ENCODE measurements at places on chromosomes 4 and X.

DNA sequence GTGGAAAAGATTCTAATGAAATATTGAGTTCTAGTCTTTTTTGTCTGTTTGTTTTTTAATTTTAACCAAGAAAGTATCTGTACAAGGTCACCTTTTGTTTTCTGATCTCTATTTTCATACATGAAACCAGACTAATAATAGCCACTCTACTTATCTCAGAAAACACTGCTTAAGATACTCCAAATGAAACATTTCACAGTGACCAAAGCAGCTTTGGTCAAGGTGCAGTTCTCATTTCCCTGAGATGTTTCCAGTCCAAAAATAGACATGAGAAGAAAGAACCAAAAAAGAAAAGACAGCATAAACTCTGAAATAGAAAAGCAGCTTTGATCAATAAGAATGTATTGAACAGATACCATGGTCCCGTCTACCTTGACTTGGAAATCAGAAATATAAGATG is 782.8 kb downstream of the RAB28 start:
- no peak for DNase-seq

GRCh38 chrX:15916704-15917084 is 62.1 kb upstream of the AP1S2 start:
- no peak for DNase-seq

GRCh38 chrX:47561659-47562151 is 700 bp downstream of the ARAF start:
- no peak for DNase-seq

GRCh38 chr4:147548256-147548655 is 67.4 kb downstream of the EDNRA start:
- no peak for DNase-seq

GRCh38 chrX:45758319-45758718 is 557.6 kb upstream of the DIPK2B start:
- DNase-seq: no peak

DNA sequence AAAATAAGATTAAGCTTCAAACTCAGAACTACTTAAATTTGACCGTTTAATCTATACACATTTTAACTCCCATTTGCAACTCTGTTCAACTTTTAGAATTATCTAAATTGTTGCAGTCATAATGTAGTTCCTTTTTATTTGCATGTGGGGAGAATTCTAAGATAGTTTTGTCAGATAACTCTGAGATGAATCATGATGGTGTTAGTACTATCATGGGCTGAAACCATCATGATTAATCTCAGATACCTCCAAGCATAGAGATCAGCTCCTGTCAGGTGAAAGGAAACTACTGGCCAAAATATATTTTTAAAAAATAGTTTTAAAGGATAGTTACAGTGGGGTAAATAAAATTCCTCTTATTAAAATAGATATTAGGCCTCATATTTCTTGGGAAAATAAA is 39.0 kb downstream of the FBXO8 start:
- DNase-seq: no peak

- DNase-seq: no peak
These were observed 459.4 kb upstream of the LCORL start for GRCh38 chr4:18480928-18481327.
